Immature natural killer cell (primary cell): ENCODE measurements at places on chromosomes 5 and 9. TPM values are rescaled to one million over a fixed set of nuclear protein-coding genes. Genes with fewer than 3 reads are reported as not detected.

DNA sequence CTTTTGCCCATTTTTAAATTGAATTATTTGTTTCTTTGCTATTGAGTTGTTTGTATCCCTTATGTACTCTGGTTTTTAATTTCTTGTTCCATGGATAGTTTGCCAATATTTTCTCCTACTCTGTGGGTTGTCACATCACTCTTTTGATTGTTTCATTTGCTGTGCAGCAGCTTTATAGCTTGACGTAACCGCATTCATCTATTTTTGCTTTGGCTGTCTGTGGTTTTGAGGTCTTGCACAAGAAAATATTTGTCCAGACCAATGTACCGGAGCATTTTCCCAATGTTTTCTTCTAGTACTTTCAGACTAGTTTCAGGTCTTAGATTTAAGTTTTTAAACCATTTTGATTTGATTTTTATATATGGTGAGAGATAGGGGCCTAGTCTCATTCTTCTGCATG is 36.2 kb upstream of the ZNF366 start:
- no peak for DNase-seq

GRCh38 chr5:10678244-10678643 is 82.8 kb downstream of the DAP start:
- no peak for DNase-seq

DNA sequence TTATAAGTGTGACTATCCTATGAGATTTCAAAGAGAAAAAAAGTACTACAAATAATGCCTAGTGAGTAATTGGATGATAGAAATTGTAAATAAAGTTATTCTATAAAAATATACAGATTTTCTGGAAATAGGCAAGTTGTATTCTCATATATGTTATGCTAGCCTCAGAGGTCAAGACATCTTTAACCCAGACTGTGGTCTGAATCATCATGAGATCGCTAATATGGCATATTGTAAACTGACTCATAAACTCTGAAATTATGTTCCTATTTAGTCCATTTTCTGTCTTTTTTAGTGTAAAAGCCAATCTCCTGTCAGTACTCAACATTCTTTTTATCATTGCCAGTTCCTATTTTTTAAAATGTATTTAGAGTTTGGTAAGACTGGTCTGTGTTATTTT is 14.2 kb downstream of the LOX start:
- DNase-seq: no peak

The C9orf50 gene
- not detected for polyA plus RNA-seq

The BNC2 gene
- polyA plus RNA-seq: 7.7 TPM
